ENCODE measurements at places on chromosomes 4 and X.

DNA sequence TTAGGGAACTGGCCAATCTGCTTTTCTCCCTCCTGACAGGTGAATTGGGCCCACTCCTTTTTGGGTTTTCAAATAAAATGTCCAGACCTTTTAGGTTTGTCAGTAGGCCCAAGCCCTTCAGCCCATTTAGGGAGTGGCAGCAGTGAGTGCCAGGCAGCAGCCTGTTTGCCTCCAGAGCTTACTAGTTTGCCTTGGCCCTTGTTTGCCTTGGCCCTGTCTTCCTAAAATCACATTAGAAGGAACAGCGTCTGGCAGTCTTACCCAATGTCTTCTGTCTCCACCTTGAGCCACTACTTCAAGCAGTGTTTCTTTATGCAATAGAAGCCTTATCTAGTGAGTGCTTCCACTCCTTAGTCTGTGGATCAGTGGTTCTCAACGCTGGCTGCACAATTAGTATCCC lies 117.1 kb downstream of the TMEM164 start:
- no peak for DNase-seq

DNA sequence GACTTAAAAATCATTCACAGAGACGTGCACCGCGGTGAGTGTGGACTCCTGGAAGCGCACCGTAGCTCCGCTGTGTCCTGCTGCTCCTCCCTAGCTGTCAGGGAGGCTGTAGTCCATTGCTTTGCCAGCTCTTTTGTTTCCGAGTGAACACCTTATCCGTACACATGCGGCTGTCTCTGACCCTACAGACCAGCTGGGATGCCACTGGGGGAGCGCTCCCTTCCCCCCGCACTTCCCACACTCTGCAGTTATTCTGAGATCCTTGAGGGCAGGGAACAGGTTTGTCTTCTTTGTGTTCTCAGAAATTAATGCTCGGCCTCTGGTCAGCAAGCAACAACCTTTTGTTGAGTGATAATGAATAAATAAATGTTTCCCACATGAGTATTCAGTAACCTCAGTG lies 33.7 kb upstream of the MSANTD1 start:
- no peak for DNase-seq

- DNase-seq = peak; percentile 78
Observed at GRCh38 chrX:65667503-65668376, at the start of gene MSN. Gene MSN (plus strand): TSS chrX:65667654. CDS start chrX:65667842, 188 bp downstream.

GRCh38 chrX:16826207-16826606 lies 39.9 kb downstream of the TXLNG start:
- no peak for DNase-seq

DNA sequence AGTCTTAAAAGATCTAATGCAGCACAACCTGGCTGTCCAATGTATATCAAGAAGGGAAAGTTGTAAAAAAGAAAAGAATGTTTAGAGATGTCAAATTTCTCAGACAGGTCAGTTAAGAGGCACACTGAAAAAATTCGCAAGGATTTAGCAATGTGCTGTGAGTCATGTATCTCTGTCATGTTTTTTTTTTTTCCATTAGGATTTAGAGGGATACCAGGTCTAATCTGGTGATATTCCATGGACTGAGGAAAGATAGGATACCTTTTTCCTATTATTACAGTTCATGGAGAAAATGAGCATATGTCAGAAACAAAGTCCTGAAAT lies 815.4 kb upstream of the PCDH10 start:
- no peak for DNase-seq

- DNase-seq = no peak
Observed at GRCh38 chr4:121873604-121874003, 3.3 kb upstream of the BBS7 start.

- no peak for DNase-seq
Observed at GRCh38 chr4:137576446-137576845, 44.2 kb upstream of the PCDH18 start.

GRCh38 chr4:66328803-66329574 lies 658.7 kb upstream of the EPHA5 start:
- no peak for DNase-seq

DNA sequence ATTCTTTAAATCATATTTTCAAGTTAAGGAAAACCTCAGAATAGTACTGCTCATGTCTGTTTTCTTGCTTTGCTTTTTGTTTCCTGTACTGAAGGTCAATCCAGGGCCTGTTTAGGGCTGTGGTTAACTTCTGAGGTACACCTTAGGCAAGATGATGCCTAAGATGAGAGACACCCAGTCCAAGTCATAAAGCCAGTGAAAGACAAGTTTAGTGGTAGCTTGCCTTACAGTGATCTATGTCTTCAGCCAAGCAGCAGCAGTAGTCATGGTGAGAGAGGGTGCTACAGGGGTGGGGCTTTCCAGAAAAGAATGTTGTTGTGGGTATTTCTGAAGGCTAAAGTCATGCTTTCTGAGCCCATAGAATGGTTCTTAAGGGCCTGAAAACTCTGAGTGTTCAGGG lies 173.7 kb downstream of the VSIG4 start:
- DNase-seq = peak; percentile 10

GRCh38 chrX:139691843-139692505 lies 16.0 kb downstream of the MCF2 start:
- no peak for DNase-seq

- DNase-seq = no peak
Observed at GRCh38 chr4:121071640-121072223, 603 bp downstream of the NDNF start.

DNA sequence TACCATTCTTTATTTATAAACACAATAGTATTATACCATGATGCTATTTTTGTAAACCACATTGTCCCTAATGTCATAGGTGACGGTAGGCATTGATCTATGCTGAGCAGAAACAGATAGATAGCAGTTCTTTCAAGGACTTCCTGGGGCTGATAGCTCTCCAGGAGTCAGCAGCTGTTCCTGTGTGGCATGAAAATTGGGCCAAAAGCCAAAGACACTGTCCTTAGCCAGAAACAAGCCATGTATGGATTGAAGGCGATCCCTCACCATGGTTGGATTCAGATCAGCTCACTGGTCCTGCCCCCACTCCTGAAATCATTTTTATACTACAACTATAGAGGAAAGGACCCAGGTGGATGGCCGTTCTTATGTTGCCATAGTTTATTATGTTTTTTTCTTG lies 53.6 kb downstream of the DDX60 start:
- DNase-seq = no peak

- DNase-seq = no peak
Observed at GRCh38 chrX:132188175-132188574, 31.1 kb downstream of the RAP2C start.

DNA sequence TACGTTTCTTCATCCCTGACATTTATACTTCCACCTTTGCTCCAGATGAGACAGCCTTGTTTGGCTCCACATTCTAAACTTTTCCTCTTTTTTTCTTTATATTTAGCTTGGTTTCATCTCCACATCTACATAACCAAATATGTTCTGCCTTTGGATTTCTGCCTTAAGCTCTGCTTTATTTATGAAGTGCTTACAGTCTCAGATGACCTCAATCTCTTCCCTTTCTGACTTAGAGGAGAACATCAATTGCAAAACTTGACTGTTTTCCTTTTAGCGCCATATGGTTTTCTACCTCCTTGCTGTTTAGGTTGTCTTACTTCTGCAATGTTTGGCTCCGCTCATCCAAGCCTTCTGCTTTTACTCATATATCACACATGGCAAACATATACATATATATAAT lies 7.5 kb downstream of the ASB5 start:
- DNase-seq = no peak

DNA sequence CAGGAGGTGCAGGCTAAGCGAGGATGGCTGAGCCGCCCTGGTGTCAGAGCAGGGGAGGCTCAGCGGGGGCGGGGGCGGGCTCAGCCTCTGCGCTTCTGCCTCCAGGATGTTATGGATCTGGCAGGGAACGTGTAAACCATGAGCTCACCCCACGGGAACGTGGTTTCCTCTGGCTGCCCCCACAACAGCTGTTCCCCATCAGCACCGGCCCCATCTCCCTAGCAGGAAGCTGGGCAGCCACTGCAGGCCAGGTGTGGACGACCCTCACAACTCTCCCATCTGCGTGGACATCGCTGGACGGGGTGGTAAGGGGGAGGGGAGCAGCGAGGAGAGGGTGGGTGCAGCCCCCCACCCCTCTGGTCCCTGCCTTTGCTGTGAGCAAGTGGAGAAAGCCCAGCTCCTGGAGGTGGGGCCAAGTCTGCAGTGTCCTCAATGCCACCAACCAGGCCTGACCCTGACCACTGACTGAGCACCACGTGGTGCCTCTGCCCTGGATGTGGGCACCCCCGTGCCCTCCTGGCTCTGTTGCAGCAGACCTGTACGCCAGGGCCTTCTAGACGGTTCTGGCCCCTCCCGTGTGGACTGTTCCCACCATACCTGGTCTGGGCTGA lies 28.1 kb upstream of the SPON2 start:
- peak; percentile 31 for DNase-seq

DNA sequence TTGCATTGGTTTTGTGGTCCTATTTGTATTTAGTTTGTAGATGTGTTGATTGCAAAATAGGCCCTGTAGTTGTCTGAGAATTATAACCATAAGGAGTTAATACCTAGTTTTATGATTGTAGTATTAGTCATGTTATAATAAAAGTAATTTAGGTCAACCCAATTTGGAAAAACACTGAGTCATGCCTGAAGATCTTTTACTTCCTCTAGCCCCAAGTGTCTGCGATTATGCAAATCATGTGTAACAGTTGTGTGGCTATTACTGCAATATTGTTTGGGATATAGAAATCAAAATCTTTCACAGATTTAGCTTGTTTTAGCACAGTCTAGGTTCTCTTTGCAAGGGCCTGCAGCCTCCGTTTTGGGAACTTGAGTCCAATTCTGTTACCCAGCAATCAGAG lies 12.6 kb downstream of the SRD5A3 start:
- DNase-seq = no peak

DNA sequence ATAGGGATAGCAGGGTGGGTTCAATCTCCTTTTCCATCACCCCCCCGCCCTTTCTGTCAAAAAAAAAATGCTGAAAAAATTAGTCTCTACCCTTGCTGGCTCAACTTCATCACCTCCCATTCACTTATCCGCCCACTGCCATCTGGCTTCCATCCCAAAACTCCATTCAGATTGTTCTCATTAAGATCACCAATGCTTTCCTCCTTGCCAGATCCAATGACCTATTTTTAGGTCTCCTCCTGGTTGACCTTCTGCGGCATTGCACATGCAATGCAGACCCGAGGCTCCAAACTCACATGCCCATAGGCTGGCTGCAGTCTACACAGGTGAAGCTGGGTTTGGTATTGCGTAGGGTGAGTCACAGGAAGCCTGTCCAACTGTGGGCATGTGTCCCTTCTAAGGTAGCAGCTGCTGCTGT lies 21.1 kb upstream of the STIM2 start:
- DNase-seq = no peak

- DNase-seq = no peak
Observed at GRCh38 chrX:47579537-47579936, 2.7 kb upstream of the TIMP1 start.

- DNase-seq = no peak
Observed at GRCh38 chrX:66013194-66013816, 26.6 kb downstream of the VSIG4 start.

DNA sequence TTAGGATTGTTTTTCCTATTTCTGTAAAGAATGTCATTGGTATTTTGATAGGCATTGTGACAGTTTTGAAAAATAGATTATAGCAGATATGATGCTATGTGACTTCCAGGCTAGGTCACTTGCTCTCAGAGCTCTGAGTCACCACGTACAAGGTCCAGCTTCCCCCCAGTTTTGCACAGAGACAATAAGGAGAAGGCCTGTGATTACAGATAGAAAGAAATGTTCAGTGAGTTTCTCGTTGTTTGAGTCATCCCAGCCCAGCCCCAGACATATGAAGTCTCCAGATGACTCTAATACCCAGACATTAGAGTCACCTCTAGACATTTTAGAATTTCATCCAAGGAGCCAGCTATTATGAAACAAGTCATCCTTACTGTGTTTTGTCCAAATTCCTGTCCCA lies 57.2 kb downstream of the MFAP3L start:
- DNase-seq = no peak

- DNase-seq = no peak
Observed at GRCh38 chr4:17380347-17380746, 131.5 kb downstream of the QDPR start.

DNA sequence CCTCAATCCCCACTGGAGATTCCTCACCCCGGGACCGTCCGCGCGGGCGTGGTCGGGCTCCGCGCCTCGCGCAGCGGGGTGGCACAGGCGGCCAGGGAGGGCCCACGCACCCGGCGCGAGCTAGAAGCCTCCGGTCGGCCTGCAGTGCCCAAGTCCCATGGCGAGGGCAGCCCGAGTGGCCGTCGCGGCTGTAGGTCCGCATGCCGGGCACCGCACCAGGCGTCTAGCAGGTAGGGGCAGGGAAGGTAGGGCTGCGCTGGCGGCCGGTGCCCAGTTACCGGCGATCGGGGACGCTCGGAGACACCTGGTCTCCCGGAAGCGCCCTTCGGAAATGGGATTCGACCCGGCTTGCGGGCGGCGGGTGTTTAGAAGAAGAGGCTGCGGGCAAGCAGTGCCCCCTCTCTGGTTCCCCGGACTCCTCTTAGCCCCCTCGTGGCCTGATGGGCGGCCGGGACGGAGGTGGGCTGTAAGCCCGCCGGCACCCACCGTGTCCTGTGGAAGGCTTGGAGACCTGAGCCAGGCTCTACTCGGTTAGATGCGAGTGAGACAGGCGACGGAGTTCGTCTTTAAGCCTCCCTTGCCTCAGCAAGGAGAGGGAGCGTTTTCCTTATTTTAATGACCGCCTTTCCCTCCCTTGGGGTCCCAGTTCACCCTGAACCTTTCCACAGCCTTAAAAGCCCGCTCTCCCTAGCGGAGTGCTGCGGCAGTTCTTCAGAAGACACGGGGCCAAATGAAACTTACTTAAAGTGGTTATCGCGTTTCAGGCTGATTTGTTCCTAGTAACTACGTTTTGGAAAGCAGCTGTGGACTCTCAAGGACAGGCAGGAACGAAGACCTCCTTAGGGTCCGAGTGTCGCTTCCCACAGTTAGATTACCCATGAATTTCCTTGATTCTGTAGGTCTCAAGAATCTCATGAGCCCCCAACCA lies 821 bp downstream of the SLITRK2 start:
- no peak for DNase-seq

DNA sequence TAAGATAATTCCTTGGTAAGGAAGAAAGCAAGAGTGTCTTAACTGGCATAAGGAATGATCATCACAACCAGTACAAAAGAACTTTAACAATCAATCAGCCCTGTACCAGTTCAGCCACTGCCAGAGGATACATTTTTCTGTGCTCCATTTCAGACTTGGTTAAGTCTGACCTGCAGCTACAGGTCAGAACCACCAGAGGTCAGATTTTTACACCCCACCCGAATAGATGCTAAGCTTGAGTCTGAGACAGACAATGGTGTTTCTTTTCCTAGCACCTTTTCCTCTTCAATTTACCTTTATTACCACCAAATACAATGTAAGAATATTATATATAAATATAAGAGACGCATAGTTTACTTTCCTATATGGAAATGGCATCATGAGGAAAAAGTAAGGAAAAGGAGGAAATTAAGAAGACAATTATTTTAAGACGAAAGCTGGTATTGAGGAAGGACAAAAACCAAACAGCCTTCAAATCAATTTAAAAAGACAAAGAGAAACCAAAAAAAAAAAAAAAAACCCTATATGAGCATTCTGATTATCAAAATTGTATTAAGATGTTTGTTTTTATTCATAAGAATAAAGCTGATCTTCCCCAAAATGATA lies 215.3 kb upstream of the TTC29 start:
- DNase-seq = no peak

- DNase-seq = no peak
Observed at GRCh38 chr4:2768921-2769336, 12.8 kb upstream of the TNIP2 start.

GRCh38 chr4:123485601-123486000 lies 89.0 kb downstream of the SPRY1 start:
- no peak for DNase-seq

All from CD8-positive, alpha-beta memory T cell (primary cell).